Left ventricle myocardium superior (tissue), 1 donor: ENCODE measurements at places on chromosomes 3 and 15. TPM values are rescaled to one million over a fixed set of nuclear protein-coding genes. Genes with fewer than 3 reads are reported as not detected.

MED12L gene
- total RNA-seq, result 0.10 TPM

FANCD2OS gene
- total RNA-seq, result not detected

GUCA1C gene
- total RNA-seq, result 1.8 TPM

SUSD5 gene
- 1.4 TPM for total RNA-seq

GRCh38 chr3:28917895-28918475 is 362.9 kb upstream of the RBMS3 start:
- DNase-seq, result no peak

GRCh38 chr3:114789803-114790202 is 357.3 kb downstream of the ZBTB20 start:
- DNase-seq, result no peak

DNA sequence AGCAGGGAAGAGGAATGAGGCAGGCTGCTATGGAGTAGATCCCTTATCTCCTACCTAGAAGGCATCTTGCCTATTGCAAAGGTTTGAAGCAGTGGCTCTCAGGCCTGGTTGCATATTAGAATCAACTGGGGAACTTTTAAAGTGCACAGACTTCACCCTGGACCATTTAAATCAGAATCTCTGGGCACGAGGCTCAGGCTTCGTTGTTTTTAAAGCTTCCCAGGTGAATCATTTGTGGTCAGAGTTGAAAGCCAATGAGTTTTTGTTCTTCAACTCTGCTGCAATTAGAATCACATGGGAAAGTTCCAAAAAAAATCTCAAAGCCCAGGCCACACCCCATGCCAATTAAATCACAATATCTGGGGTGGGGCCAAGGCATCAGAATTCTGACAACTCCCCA is 773.1 kb downstream of the AGBL1 start:
- DNase-seq, result no peak

INKA1 gene
- total RNA-seq, result 1.7 TPM

GRCh38 chr3:124997303-124998246 is 58.2 kb downstream of the HEG1 start:
- DNase-seq, result no peak

DNA sequence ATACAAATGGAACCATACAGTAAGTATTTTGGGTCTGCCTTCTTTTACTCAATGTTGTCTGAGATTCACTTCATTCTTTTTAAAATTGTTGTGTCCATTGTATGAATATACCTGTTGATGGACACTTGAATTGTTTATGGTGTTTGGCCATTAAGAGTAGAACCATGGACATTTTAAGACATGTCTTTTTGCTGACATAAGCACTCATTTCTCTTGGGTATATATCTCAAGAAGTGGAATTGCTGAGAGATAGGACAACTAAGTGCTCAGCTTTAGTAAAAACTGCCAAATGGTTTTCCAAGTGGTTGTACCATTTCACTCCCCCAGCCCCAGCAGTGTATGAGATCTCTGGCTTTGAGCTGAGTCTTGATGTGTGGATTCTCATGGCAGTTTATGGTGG is 28.2 kb downstream of the POMGNT2 start:
- no peak for DNase-seq

GOLGA6D gene
- total RNA-seq, result not detected
